ENCODE measurements at places on chromosomes 13 and 19. TPM values are rescaled to one million over a fixed set of nuclear protein-coding genes. Genes with fewer than 3 reads are reported as not detected.

The KLK2 gene
- not detected for total RNA-seq

The DLL3 gene
- 15.6 TPM for total RNA-seq

The CD22 gene
- total RNA-seq, result not detected

The TSKS gene
- total RNA-seq, result 0.49 TPM

The SYNGR4 gene
- total RNA-seq, result not detected

The NKG7 gene
- total RNA-seq, result not detected

The NKPD1 gene
- not detected for total RNA-seq

The ZNF837 gene
- 9.2 TPM for total RNA-seq

The CBARP gene
- total RNA-seq, result 3.6 TPM

The PLK5 gene
- total RNA-seq, result not detected

The LILRB1 gene
- not detected for total RNA-seq

The ZBTB32 gene
- total RNA-seq, result not detected

The TICAM1 gene
- not detected for total RNA-seq

The ADGRE2 gene
- total RNA-seq, result not detected

The ZDHHC20 gene
- total RNA-seq, result 90.6 TPM

Measured in G401 (cell line).